CD4-positive, alpha-beta T cell treated with Interleukin-4 for 1 hour (primary cell): ENCODE measurements at places on chromosomes 2 and 18.

- peak; percentile 15 for DNase-seq
These were observed 70.3 kb downstream of the HAUS1 start for GRCh38 chr18:46174342-46175041.

GRCh38 chr2:189698020-189698887 is 23.8 kb downstream of the ANKAR start:
- peak; percentile 71 for DNase-seq

GRCh38 chr2:216021768-216022565 is 8.6 kb upstream of the MREG start:
- DNase-seq, result no peak

DNA sequence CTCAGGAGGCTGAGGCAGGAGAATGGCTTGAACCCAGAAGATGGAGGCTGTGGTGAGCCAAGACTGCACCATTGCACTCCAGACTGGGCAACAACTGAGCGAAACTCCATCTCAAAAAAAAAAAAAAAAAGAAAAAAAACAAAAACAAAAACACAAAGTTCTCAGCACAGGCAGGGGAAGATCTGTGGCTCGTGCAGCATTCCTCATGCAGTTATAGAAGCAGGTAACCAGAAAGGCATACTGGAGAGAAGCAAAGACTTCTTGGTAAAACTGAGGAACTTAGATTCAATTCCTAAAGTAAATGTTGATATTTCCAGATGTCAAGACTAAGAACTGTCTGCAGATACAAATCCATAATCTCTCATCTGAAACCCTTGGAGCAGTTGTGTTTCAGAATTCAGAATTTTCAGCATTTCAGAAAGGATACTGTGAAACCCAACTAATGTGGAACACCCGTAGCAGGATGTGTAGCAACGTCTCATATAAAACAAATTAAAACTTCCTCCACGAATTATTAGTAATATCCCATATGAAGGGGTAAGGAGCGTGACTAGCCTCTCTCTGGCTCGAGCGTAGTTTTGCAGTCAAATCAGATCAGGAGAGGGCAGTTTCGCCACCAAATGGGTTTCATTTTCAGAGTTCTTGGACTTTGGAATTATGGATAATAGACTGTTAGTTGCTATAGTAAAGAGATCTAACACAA is 13.2 kb upstream of the SLC25A52 start:
- no peak for DNase-seq

- DNase-seq, result no peak
These were observed 62.1 kb downstream of the SETBP1 start for GRCh38 chr18:44742718-44743311.

DNA sequence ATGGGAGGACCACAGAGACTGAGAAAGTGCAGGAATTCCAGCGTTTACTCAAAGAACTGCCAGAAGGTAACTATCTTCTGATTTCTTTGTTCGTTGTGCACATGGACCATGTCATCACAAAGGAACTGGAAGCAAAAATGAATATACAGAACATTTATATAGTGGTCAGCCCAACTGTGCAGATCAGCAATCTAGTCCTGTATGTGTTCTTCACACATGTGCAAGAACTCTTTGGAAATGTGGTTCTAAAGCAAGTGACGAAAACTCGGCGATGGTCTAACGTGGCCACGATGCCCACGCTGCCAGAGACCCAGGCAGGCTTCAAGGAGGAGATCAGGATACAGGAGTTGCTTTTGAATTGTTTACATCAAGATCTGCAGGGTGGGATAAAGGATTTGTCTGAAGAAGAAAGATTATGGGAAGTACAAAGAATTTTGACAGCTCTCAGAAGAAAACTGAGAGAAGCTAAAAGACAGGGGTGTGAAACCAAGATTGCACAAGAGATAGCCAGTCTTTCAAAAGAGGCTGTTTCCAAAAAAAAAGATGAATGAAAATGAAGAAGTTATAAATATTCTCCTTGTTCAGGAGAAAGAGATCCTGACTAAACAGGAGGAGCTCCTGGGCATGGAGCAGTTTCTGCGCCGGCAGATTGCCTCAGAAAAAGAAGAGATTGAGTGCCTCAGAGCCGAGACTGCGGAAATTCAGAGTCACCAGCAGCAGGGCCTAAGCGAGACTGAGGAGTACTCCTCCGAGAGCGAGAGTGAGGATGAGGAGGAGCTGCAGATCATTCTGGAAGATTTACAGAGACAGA is 8.3 kb upstream of the CHST10 start:
- no peak for DNase-seq

- DNase-seq, result no peak
These were observed 2.1 kb downstream of the MLPH start for GRCh38 chr2:237488901-237489860.
